ENCODE measurements at places on chromosomes 1 and 21.

GRCh38 chr1:234512451-234512861, 33.5 kb upstream of the TARBP1 start:
- DNase-seq: no peak

DNA sequence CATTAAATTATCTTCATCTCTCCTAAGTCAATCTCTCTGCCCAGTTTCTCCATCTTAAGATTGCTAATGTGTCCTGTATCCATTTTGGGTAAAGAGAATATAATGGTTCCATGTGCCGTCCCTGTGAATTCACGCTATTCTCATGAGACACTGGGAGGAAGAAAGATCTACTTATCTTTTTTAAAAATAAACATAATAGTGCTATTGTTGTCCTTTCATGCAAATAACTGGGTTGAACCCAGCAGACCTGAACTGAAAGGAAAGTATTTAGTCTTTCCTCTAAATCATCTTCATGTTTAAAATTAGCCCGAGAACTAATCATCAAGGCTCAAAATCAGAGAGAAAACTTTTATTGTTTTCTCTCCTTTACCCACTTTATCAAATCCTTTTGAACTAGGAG, 22.4 kb downstream of the SLAMF1 start:
- DNase-seq: no peak

DNA sequence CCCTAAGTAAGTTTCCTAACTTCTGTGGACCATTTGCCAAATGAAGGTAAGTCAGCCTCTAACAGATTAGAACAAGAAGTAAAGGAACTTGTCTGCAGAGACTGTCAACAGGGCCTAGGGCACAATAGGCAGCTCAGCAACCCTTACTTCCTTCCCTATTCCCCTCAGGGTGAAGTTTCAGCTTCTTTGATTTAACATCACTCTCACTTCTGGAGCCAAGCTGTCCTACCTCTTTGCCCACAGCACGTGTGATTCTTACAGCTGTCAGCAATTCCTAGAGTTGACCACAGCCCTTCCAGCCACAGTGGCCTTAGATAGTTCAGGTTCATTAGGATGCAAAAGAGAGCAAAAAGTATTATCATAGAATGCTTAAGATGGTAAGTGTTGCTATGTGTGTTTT, 7.6 kb upstream of the EIF4G3 start:
- DNase-seq: no peak

- DNase-seq: no peak
Measured at GRCh38 chr1:191904991-191905390, 253.3 kb upstream of the RGS18 start.

DNA sequence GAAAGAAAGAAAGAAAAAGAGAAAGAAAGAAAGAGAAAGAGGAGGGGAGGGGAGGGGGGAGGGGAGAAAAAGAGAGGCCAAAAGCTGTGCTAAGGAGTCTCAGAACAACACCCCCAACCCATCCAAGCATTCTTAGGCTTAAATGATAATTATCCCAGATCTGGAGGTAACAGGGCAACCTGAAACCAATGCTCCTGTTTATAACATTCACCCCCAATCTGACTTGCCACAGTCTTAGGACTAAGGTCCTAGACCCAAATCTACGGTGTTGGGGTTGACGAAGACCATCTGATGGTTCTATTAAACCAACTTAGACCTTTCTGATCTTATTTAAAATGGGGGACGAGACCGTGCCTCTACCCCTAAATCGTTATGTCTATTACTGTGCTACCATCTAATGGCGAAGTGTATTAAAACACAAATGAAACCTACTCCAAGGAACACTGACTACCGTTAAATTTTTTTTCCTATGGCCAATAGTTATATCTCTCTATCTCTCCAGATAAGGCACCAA, 119.3 kb upstream of the CDC42BPA start:
- peak; percentile 82 for DNase-seq

DNA sequence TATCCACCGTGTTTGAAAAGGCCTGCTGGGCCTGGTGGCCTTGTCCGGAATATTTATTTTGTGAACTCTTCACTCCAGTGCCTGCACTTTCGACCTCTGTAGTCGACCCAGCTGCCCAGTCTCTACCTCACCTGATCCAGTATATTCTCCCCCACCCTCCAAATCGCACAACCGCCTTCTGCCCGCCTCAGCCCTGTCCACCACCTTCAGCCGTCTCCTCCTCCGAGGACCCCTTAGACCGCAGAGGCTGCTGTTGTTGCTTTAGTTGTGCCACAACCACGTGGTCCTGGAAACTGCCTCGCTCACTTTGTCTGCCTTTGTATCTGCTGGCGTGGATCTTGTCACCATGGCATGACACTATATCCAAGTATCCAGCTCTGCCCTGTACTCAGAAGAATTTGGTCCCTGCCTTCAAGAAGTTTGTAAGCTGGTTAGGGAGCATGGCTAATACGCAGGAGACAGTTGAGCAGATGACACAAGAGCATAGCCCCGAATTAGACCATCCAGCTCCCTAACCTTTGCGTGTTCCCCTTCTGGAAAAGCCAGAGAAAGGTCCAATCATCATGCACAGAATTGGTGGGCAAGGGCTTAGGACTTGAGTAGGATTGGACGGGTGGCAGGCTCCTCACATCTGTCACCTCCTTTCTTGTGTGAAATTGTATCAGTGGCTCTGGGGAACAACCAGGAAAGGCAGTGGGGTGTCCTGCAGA, 1.5 kb downstream of the PHGDH start:
- DNase-seq: peak; percentile 38

GRCh38 chr1:115710859-115711624, 57.5 kb downstream of the CASQ2 start:
- no peak for DNase-seq

GRCh38 chr1:220516722-220517042, 11.3 kb upstream of the MARK1 start:
- no peak for DNase-seq

GRCh38 chr1:54549181-54549924, 1.3 kb downstream of the ACOT11 start:
- no peak for DNase-seq

GRCh38 chr21:39599191-39599970, 13.4 kb upstream of the B3GALT5 start:
- no peak for DNase-seq

DNA sequence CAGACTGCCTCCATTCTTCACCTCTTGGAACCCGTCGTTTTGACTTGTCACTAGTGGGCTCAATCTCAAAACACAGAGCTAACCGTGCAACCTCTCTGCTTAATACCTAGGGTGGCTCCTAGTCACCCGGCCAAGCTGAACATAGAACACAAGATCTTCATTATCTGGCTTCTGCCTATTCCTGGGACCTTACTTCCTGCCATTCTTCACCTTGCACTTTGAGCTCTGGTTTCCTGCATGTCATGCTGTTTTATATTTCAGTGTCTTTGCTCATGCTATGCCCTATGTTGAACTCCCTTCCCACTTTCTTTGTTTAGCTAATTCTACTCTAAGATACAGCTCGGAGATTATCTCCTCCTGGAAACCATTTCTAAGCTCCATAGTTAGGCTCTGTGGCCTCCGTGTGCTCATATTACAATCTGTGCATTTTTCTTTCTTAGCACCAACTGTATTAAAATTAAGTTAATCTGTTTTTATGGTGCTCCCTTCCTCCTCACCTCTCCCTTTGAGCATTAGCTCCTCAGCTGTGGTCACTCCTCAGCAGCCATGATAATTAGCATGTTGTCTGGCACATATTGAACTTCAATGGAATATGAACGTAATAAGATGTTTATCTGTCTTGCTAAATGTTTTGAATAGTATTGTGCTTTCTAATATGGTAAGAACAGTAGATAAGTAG, 13.1 kb downstream of the GPSM2 start:
- no peak for DNase-seq
